ENCODE measurements at places on chromosomes 1 and 21.

- DNase-seq, result no peak
These were observed 11.2 kb downstream of the S100A10 start for GRCh38 chr1:151982300-151983005.

- no peak for DNase-seq
These were observed 7.9 kb upstream of the RPS6KA1 start for GRCh38 chr1:26521669-26522030.

DNA sequence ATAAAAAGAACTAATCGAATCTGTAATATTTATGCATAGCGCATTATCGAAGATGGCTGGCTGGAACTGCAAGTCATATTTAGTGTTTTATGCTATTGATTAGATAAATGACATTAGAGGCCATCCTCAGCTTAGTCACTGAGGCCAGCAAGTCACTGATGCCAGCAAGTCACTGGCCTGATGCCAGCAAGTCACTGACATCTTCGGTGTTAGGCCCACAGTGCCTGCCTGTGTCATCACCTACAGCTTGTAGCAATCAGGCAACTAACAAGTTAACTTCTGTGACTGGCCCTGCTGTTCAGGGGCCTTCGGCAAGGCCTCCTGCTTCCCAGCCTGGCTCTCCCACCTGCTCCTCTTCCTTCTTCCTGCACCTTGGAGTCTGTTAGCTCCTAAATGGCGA lies 65.6 kb upstream of the SCCPDH start:
- DNase-seq, result no peak

DNA sequence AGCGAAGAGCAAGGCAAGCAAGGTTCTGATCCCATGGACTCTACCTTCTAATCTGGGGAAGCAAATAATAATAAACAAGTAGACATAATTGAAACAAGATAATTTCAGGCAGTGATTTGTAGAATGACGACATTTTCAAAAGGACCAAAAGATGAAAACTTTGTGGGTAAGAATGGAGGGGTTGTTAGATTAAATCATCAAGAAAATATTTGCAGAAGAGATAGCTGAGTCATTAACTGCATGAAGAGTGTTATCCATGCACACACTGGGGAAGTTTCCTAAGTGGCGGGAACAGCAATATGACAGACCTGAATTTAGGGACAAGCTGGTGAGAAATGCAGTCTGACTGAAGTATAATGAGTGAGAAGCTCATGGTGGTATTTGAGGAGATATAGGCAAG lies 583.1 kb upstream of the RGS18 start:
- no peak for DNase-seq

GRCh38 chr1:210736713-210737112 lies 397.2 kb downstream of the KCNH1 start:
- no peak for DNase-seq

GRCh38 chr1:37472994-37473393 lies 1.4 kb upstream of the ZC3H12A start:
- no peak for DNase-seq

- DNase-seq, result no peak
These were observed 130.8 kb downstream of the NOS1AP start for GRCh38 chr1:162200096-162200847.

DNA sequence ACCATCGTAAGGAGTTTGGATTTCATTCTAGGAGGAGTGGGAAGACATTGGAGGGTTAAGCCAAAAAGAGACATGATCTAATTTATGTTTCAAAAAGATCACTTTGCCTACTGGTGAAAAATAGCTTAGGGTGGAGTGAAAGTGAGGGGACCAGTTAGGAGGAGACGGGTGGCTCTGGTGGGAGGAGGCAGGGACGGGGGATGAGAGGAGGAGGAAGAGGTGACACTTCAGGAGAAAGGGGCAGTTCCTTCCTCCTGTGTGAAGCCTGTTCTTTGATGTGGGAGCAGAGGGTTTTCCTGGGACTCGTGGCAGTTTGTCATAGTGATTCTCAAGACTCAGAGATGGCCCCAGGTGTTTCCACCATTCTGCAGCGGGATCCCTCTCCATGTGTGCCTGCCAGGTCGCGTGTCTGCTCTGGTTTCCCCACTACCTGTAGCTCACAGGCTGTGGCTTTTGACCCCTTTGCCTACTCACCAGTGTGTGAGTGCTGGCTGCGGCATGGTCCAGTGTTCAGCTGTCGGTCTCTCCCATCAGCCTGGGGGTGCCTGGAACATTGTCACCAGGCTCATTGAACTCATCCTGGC lies 102.4 kb downstream of the CNIH3 start:
- DNase-seq, result no peak

GRCh38 chr1:195733826-195734225 lies 874.4 kb downstream of the KCNT2 start:
- no peak for DNase-seq

Data from Caco-2 (cell line).